ENCODE measurements at places on chromosomes 3 and 15. TPM values are rescaled to one million over a fixed set of nuclear protein-coding genes. Genes with fewer than 3 reads are reported as not detected.
A peak's percentile ranks its signal among the peaks of the same experiment; 100 is the strongest.

DNA sequence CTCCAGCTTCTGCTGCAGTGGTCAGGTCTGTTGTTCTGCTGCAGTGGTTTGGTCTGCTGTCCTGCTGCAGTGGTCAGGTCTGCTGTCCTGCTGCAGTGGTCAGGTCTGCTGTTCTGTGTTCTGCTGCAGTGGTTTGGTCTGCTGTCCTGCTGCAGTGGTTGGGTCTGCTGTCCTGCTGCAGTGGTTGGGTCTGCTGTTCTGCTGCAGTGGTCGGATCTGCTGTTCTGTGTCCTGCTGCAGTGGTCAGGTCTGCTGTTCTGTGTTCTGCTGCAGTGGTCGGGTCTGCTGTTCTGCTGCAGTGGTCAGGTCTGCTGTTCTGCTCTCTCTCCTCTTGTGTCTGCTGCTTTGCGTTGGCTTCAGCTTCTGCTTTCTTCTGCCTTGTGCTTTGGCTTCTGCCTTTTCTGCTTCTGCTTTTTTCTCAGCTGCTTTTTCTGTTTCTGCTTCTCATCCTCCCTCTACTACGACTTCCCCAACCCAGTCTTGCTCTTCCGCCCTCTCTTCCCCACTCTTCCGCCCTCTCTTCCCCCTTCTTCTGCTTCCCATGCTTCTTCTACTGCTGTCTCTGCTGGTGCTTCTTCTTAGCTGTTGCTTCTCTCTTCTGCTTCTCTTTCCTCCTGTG lies 50.7 kb downstream of the FAM43A start:
- H3K27me3 ChIP-seq = no peaks in the 10 kb centered on the region
- H3K36me3 ChIP-seq = no peaks in the 10 kb centered on the region
- peaks cover 29% of the 10 kb centered on the region for H3K4me1 ChIP-seq
- peak; percentile 87 for DNase-seq
- peak overlapping the region; percentile 89 for H3K27ac ChIP-seq

C3orf85 gene
- not detected for polyA plus RNA-seq

HLTF gene
- 7.9 TPM for polyA plus RNA-seq

- no peak overlapping the region for H3K4me3 ChIP-seq
- no peaks in the 10 kb centered on the region for H3K36me3 ChIP-seq
- DNase-seq = no peak
- H3K4me1 ChIP-seq = peaks cover 38% of the 10 kb centered on the region
Measured at GRCh38 chr3:129000742-129001100, 383 bp upstream of the EFCC1 start.

All from B cell (primary cell).